Activated T-cell treated with anti-CD3 and anti-CD28 coated beads for 1 hour (primary cell): ENCODE measurements at places on chromosomes 2 and 18.

DNA sequence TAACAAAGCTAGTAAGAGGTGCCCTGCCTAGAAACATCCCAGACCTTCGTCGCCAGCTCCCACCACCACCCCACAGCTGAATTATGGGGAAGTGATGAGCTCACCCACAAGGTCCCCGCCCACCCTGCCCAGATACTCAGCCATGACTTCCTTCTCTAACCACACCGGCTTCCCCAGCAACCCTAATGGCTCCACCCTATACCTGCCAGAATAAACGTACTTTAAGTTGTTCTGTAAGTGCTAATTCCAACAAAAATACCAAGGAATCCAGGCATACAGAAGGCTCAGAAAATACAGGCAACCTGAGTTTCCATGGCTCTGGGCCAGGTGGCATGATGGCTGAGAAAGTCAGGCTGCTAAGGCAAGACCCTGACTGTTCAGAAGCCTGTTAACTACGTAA lies 39.1 kb downstream of the TMEM163 start:
- DNase-seq = no peak

- DNase-seq = no peak
Measured at GRCh38 chr2:216930716-216931115, 70.9 kb upstream of the TNP1 start.

DNA sequence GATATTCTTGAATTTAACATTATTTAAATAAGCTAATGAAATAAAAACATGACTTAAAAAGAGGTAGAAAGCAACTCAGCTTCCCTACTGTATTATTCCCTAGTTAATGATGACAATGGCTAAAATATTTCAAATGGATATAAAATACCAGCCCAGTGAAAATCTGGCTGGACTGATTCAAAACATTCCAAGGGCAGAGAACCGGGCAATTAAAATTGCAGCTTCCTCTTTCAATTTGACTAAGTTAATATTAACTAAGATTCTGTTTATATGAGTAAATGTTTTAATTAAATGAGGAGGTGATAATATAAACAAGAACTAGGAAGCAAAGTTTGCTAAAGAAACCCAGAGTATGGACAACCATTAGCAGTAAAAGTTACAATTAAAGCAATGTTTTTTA lies 65.6 kb downstream of the RAPH1 start:
- no peak for DNase-seq

GRCh38 chr2:177460973-177461585 lies 68.5 kb downstream of the AGPS start:
- no peak for DNase-seq

GRCh38 chr18:34970106-34970505 lies 71.1 kb upstream of the MAPRE2 start:
- no peak for DNase-seq

DNA sequence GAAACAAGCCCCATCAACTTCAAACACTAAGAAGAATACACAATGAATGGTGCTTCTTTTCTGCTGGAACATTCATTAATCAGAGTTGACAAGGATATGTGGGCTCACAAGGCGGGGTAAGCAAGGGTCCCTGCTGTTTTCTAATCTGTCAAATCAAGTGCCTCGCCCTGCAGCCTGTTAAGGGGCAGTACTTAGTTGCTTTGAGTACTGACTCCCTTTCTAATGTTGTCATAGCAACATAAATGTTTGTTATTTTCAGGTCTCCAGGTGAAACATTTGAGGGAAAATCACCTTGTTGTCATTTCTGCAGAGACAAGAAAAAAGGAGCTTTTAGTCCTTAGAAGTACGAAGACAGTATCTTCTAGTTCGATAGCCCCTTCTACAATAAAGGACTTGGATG lies 284.7 kb upstream of the PKDCC start:
- DNase-seq = no peak

GRCh38 chr2:233140978-233141377 lies 80.8 kb downstream of the INPP5D start:
- no peak for DNase-seq
